ENCODE measurements at places on chromosomes 1 and 21.

DNA sequence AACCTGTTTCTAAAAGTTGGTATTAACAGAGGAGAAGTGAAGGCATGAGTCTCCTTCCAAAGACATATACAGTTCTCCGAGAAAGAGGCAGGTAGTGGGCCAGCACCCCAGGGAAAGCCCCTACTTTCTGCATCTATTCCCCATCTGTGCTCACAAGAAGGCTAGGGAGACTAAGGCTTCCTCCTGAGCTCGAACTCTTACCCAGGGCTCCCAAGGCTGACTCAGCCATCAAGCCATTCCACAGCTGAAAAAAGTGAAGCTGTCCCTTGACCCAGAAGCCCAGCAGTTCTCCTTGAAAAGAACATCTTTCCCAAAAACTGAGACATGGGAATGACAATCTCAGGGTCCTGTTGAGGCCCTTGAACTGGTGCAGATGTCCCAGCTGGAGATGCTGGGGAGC lies 1.9 kb upstream of the PADI3 start:
- DNase-seq, result no peak

DNA sequence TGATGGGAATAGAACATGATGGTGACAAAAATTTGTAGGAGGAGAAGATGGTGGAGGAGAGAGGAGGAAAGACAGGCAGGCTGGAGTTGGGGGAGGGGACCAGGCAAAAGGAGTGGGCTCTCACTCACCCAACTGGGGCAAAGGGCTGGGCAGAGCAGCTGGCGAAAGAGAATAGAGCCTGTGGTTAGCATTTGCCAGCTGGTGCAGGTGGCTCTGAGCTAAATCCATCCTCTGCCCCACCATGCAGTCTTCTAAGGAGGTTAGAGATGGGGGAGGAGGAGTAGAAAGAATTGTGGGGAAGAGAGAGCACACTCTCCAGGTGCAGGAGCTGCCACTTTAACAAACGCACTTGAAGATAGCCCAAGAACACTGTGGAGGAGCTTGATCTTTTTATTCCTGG lies 27.6 kb upstream of the SLAMF1 start:
- no peak for DNase-seq

DNA sequence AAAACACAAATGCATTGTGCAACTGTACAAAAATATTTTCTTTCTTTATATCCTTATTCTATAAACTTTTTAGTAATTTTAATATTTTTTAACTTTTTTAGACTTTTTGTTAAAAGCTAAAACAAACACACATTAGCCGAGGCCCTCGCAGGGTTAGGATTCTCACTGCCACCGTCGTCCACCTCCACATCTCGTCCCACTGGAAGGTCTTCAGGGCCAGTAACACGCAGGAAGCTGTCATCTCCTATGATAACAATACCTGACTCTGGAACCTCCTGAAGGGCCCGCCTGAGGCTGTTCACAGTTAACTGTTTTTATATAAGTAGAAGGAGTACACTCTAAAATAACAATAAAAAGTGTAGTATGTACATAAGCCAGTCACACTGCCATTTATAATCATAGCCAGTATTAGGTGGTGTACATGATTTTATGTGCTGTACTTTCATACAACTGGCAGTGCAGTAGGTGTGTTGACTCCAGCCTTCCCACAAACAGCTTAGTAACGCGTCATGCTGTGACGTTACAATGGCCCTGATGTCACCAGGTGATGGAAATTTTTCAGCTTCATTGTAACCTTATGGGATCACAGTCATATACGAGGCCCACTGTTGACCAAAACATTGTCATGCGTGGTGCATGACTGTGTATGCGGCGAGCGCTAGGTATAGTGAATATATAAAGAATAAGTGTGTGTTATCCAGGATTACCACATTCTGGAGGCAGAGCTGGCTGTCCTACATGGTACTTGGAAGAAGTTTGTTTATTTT lies 8.8 kb downstream of the TFF2 start:
- DNase-seq, result no peak

DNA sequence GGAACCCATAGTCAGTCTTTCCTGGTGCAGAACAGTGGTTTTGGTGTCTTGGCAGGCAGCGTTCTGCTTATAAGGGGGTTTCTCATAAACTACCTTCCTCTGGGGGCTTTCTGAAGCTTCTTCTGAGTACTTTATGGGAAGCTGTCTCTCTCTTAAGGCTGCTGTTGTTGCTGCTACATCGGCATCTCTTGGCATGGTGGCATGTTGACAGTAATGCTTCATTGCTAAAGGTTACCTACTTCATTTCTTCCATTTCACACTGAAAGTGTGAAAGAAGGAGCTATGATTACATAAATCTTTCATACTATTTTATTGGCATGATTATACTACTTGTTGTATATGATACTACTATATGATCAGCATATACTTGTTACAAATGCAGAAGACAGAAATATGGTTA lies 6.3 kb upstream of the MAP10 start:
- DNase-seq, result no peak

DNA sequence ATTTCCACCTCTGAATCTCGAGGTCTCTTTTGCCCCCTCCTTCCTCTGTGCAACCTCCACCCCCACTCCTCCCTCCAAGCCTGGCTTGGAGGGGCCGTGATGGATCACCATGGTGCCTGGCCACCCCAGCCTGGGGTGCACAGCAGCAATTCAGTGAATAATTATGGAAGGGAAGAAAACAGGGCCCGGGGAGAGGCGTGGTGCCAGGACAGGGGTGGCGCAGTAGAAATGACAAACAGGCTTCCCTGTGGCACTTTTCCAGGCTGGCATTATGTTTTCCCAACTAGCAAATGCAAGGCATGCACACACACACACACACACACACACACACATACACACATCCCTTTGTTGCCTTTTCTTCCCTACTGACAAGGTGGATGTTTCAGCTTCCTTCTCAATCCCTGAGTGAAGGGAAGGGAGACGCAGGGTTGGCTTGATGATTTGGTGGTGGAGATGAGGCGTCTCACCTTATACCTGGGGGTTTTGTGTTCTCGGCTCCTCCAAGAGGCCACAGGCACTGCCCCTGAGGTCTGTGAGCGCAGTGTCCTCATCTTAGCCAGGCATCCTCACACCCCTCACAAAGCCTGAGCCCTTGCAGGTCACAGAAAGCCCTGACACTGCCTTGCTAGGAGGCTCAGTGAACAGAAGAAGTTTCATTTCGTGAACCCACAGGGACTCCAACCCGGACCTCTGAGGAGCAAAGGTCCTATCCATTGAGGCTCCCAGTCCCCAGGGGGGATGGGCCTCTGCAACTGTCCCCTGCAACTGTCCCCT lies 215.8 kb downstream of the MATN1 start:
- no peak for DNase-seq

DNA sequence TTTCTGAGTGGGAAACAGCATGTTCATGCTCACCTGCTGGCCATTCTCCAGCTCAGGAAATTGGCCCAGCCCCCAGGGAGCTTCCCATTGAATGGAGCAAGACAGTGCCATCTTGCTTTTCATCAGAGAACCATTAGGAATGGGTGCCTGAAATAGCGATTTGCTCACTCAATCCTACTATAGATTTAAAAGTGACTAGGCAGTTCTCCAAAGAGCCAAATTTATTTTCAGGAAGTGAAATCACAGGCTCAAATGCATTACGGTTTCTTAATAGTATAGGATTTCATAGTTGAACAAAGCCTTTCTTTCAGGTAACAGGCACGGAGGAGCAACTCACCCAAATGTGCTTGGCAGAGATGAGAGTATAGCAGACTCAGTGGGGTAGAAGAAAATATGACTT lies 272.1 kb downstream of the GRIK1 start:
- DNase-seq, result no peak

- DNase-seq, result no peak
Measured at GRCh38 chr1:238961790-238962189, 424.6 kb upstream of the CHRM3 start.

DNA sequence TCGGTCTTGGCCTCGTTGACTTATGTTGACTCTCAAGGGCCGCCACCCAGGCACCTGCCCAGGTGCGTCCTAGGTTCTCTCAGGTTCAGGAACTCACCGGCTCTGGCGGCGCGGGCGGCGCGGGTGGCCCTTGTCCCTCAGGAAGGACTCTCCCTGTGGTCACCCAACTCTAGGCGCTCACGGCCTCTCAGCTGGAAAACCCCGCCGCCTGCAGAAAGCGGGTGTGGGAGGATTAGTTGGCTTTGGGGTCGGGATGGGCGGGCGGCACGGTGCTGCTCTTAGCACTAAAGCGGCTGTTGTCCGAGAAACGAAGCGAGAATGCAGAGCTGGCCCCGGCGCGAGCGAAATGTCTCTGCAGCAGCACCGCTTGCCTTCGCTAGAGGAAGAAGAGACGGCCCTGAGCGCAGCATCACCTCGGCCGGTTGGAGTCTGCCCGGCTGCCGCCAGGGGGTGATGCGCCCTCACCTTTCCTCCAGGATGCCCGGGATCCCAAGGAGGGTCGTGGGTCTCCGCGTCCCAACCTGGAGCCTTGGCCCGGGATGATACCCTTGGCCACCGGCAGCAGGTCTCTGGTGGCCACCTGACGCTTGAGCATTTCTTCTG lies 8.1 kb upstream of the TADA1 start:
- no peak for DNase-seq

DNA sequence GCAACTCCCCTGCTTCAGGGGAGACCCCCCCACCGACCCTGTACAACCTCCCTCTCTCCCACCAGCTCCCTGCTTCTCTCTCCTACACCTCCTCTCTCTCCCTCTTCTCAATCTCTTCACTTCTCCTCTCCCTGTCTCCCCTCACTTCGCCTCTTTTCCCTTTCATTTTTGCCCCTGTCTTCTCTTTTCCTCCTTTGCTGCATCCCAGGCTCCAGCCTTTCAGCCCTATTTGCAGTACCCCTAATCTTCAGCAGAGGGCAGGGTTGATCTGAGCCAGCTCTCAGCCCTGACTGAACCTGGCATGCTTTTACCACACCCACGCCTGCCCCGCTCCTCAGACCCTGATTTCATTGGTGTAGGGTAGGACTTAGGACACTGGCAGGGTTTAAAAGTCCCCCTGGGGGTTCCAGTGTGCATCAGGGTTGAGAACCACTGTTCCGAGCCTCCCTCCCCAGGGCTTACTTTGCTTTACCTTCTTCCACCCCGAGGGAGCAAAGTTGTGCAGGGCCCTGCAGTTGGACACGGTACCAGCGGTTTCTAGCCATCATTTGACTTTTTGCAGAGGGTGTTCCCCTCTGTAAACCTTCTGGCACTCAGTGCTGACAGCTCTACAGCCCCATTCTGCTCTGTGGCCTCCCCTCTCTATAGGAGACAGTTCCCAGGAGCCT lies 67.3 kb upstream of the CNTN2 start:
- DNase-seq, result peak; percentile 33

DNA sequence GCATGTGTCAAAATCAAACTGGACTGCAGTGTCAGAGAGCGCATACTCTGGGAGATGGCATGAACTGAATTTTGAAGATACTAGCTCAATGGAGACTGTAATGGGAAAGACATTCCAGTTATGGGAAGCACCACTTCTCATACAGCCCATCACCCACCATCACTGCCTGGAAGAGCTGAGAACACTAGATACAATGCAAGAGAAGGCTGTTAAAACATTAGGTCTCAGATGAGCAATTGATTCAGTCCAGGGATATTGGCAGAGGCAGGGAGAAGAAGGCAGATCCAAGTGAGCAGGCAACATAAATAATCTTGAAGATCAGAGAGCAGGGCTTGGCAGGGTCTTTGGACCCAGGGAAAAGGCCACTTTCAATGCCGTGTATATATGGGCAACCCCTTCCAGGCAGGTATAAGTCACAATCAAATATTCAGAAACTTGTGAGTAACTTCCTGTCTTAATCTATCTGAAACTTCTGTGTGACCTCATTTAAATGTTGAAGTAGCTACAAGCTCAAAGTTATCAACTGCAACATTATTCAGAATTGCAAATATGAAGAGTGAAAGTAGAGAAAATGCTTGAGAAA lies 290.3 kb upstream of the SGIP1 start:
- no peak for DNase-seq

DNA sequence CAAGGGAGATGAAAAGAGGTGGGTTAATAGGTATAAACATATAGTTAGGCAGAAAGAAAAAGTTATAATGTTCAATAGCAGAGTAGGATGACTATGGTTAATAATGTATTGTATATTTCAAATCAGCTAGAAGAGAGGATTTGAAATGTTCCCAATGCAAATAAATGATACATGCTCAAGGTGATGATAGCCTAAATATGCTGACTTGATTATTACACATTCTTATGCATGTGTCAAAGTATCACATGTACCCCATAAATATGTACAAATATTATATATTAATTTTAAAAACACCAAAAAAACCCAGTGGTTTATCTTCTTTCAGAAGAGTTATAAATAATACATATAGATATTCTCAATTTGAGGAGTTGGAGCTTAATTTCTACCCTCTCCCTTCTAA lies 38.3 kb upstream of the ZSWIM5 start:
- no peak for DNase-seq

DNA sequence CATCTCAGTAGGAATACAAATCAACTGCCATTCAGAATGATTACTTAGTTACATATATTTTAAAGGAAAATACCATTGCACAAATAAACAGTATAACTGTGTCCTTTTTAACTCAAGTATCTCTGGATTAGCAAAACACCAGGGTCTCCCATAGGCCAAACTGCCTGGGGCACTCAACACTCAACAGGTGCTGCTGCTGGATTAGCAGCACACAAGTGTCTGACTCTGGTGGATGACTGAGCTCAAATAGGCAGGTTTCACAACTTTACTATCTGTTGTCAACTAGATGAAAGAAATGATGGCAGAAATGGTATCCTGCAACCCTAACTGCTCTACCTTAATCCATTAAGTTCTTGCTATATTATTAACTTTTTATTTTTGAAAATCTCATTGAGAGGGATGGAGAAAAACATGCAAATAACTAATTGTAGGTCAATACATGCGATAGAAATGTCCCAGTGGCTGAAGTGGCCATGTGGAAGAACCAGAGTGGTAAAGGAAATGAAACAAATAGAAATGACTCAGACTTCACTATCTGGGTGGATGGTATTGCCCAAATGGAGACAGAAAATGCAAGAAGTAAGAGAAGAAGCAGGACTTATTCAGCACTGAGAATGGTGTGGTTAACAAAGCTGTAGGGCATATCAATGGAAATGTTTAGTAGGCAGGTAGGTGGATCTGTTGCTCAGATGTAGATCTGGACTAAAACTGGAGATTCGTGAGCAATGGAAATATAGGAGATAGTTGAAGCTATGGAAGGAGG lies 90.8 kb upstream of the CCDC190 start:
- no peak for DNase-seq

- DNase-seq, result no peak
Measured at GRCh38 chr1:205670150-205670446, 10.2 kb downstream of the SLC45A3 start.

DNA sequence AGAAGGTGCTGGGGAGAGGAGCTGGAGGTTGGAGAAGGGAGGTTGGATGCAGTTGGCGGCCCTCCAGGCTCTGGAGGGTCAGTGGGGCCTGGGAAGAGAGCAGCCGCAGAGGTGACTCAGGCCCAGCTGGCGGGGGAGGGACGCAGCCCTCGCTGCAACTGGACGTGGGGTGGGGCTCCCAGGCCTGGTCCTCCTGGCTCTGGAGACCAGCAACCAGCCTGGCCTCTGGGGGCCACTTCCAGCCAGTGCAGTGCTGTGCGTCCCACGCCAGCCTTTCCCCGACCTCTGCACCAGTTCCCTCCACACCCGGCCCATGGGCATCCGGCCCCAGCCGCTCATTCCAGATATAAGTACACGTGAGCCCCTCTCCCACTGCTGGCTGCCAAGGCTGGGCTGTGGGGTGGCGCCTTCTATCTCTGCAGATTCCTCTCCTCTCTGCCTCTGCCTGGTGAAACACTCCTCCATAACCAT lies 38.0 kb upstream of the COL18A1 start:
- no peak for DNase-seq

GRCh38 chr1:67818725-67819301 lies 14.5 kb downstream of the GNG12 start:
- no peak for DNase-seq

- DNase-seq, result no peak
Measured at GRCh38 chr1:19199969-19200604, 10.0 kb downstream of the UBR4 start.

GRCh38 chr1:203088441-203088840 lies 2.6 kb upstream of the MYOG start:
- no peak for DNase-seq
